Suprapubic skin (tissue), 4 donors: ENCODE measurements at places on chromosomes 7 and 10. TPM values are rescaled to one million over a fixed set of nuclear protein-coding genes. Genes with fewer than 3 reads are reported as not detected.
A peak's percentile ranks its signal among the peaks of the same experiment; 100 is the strongest.

- DNase-seq = no peak
These were observed 8.3 kb downstream of the RABGEF1 start for GRCh38 chr7:66748791-66749190.

- no peak for DNase-seq
These were observed 64.8 kb downstream of the APBB1IP start for GRCh38 chr10:26502986-26503385.

- DNase-seq = no peak
These were observed 3.3 kb upstream of the MAP3K8 start for GRCh38 chr10:30430544-30431298.

DNA sequence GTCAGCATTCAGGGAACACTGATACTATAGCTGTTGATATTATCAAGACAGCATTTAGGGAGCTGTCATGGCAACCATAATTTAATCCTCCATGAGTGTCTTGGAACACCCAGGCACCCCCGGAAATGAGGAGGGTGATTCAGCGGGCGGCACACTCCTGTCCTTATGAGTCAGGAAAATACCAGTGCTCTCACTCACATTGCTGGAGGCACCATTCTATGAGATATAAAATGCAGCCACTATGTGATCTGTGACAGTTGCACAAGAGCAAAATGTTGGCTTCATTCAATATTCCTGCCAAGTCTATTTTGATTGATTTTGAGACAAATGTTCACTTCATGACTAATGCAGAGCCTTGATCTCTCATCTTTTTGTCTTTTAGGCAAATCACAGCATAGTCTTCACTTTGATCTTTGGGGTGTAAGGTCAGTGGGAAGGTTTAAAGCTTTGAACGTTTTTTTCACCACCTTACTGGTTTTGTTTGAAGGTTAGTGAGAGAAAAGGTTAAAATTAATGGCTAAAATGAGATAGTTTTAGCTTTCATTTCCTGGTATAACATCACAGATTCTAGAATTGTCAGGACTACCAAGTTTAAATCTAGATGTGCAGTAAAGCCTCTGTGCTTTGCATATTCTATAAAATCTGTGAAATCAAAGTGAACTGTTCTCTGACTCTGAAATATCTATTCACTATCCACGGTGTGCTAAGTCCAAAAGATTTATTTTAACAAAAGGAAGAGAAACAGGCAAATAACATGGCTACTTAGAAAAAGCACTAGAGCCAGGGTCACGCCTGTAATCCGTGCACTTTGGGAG lies 12.4 kb upstream of the ARHGAP12 start:
- peak; percentile 80 for DNase-seq

DNA sequence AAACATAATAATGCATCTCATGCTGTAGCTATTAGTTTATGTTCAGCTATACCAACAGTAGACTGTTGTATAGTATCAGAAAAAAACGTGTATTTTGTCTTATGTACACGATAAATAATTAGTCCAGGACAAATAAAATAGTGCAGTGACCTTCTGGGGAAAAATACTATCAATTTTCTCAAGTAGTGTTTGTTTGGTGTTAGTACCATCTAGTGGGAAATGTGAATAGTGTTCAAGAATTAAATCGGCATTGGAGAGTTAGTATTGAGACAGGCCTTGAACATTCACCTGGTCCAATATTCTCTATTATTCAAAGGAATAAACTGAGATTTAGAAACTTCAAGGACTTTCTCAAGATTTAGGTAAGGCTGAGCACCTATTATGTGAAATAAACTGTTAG lies 21.7 kb upstream of the OR2A5 start:
- DNase-seq = no peak

DNA sequence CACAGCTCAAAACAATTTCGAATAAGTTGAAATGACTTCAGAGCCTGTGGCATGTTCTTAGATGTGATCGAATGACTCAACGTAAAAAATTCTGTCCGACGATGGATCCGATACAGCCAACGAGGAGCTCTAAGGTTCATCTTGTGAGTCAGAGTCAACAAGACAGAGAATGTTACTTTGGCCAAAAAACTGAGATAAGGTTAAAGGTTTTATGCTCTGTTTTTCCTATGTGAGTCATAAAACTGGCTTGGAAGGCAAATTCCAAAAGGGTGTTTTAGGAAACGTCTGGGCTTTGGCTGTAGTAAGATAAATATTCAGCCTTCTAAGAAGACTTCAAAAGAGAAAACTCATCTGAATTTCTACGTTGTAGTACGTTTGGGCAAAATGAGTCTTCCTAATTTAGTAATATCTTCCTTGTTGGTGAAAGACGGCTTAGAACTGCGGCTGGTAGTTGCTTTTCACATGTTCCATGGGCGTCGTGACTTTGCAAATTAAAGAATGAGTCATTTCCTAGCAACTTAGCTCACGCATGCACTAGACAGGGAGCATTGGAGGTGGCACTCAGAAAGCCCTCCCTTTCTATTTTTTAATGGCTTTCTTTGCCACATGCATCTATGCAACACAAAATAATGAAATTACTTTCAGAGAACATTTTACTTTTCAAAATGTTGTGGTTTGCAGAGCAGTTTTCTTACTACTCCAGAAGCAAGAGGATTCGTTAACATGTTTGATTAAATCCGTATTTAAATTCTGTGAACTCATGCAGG lies 28.2 kb downstream of the PFKP start:
- no peak for DNase-seq

- DNase-seq = no peak
These were observed 19.1 kb upstream of the OTUD1 start for GRCh38 chr10:23419655-23420329.

DNA sequence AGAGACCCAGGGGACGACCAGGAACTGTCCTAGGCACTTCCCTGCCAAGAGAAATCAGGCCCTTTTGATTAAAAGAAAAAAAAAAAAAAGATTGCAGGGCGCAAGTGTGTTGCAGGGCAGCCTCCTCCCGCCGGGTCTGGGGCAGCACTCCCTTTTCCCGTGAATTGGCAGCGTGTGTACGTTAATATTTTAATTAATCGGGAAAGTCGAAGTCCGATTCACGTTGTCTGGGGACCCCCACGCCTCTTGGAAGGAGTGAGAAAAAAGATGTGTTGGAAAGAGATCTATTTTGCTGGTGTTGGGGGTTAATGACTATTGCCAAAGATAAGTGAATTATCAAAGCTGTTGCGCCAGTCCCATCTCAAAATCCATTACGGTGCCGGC lies 1.3 kb upstream of the EBF3 start:
- no peak for DNase-seq

DNA sequence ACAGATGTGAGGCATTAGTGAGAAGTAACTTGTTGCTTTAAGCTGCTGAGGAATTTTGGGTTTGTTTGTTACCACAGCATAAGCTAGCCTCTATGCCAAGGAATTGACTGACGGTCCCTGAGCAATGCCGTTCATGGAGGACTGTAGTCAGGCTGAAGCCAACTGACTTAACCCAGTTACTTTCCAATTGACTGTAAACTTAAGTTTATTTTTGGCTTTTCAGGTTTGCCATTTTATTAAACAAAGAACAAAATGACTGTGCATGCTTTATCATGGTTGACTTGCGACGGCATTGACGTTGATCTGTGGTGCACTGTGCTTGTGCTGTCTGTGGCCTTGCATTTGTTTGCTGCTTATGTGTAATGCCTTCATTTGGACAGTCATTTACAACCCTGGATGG lies 53.5 kb downstream of the DNAJB9 start:
- DNase-seq = no peak

GRCh38 chr10:10526846-10527245 lies 490.8 kb upstream of the CELF2 start:
- DNase-seq = no peak

- DNase-seq = no peak
These were observed 173.6 kb upstream of the AKR1E2 start for GRCh38 chr10:4652111-4653010.

GRCh38 chr10:44396671-44397191 lies 11.8 kb upstream of the CXCL12 start:
- DNase-seq = peak; percentile 44

GRCh38 chr7:156612930-156613329 lies 27.6 kb upstream of the RNF32 start:
- no peak for DNase-seq

DNA sequence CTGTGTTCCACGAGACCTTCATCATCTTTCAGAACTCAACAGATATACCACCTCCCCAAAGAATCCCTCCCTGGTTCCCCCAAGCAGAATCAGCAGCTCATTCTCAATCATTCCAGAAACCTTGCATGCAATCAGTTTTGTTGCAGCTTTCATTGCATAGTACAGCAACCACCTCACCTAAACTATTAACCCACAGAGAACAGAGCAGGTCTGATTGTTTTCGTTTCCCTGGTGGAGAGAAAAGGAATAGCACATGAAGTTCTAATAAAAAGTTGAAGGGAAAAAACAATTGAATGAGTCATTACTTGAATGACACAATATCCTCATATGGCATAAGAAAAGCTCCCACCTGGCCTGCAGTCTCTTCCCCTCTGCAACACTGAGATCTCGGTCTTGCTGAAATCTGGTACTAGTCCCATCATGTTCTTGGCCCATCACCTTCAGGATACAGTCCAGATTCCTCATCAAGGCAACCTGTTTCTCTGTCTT lies 147.1 kb upstream of the GDF10 start:
- DNase-seq = no peak

Gene MRLN
- not detected for total RNA-seq

Gene CREB5
- total RNA-seq = 8.7 TPM
